ENCODE measurements at places on chromosomes 16 and 17.

GRCh38 chr16:67043420-67043819 is 14.5 kb downstream of the CBFB start:
- H3K4me3 ChIP-seq = no peak overlapping the region
- DNase-seq = no peak
- no peak overlapping the region for H3K27ac ChIP-seq
- peaks cover 10% of the 10 kb centered on the region for H3K36me3 ChIP-seq
- no peaks in the 10 kb centered on the region for H3K27me3 ChIP-seq

GRCh38 chr17:40022961-40023541 is 7.8 kb downstream of the CSF3 start:
- peaks cover 6% of the 10 kb centered on the region for H3K4me1 ChIP-seq
- DNase-seq = no peak
- no peak overlapping the region for H3K4me3 ChIP-seq
- no peak overlapping the region for H3K27ac ChIP-seq
- peaks cover 10% of the 10 kb centered on the region for H3K36me3 ChIP-seq

GRCh38 chr16:80462917-80463316 is 77.9 kb upstream of the DYNLRB2 start:
- no peak overlapping the region for H3K4me3 ChIP-seq
- H3K27me3 ChIP-seq = peaks cover 9% of the 10 kb centered on the region
- no peak overlapping the region for H3K27ac ChIP-seq
- peaks cover 9% of the 10 kb centered on the region for H3K4me1 ChIP-seq
- DNase-seq = no peak

- no peak overlapping the region for H3K4me3 ChIP-seq
- peaks cover 30% of the 10 kb centered on the region for H3K27me3 ChIP-seq
- no peaks in the 10 kb centered on the region for H3K36me3 ChIP-seq
- no peak overlapping the region for H3K27ac ChIP-seq
- H3K4me1 ChIP-seq = peaks cover 18% of the 10 kb centered on the region
Observed at GRCh38 chr17:42766124-42766523, 5.1 kb downstream of the RAMP2 start.
